ENCODE measurements at places on chromosomes 3 and 15.

- no peak for DNase-seq
Measured at GRCh38 chr3:108099679-108100428, 9.0 kb upstream of the CD47 start.

DNA sequence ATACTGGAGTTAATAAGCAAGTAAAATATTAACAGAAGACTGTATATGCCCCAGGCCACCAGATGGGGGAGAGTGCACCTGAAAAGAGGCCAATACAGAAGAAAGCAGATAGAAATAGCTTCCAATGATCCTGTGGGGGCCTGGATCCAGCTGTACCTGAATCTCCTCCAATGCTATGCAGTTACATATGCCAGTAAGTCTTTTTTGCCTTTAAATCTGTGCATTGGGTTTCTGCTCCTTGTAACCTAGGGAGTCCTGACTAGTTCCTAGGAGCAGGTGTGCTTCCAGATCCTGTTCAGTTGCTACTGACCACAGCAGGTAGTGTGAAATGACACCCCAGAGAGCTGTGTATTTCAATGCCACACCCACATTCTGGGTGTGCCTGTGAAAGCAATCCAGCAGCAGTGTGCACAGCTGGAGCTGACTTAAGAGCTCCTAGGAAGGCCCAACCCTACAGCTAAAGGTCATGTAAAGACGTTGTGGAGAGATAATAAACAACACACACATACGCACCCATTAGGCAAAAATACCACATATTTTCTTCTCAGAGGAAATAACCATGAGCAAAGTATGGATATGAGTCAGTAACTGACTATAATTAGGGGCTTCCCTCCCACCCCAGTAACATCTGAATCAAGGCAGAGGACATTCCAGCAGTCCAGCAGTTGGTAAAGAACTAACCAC lies 62.2 kb upstream of the AKAP13 start:
- peak; percentile 98 for DNase-seq

- peak; percentile 99 for DNase-seq
Measured at GRCh38 chr3:12193485-12194165, 34.9 kb upstream of the TIMP4 start.

- DNase-seq, result no peak
Measured at GRCh38 chr3:173513123-173513522, 115.6 kb downstream of the NLGN1 start.

DNA sequence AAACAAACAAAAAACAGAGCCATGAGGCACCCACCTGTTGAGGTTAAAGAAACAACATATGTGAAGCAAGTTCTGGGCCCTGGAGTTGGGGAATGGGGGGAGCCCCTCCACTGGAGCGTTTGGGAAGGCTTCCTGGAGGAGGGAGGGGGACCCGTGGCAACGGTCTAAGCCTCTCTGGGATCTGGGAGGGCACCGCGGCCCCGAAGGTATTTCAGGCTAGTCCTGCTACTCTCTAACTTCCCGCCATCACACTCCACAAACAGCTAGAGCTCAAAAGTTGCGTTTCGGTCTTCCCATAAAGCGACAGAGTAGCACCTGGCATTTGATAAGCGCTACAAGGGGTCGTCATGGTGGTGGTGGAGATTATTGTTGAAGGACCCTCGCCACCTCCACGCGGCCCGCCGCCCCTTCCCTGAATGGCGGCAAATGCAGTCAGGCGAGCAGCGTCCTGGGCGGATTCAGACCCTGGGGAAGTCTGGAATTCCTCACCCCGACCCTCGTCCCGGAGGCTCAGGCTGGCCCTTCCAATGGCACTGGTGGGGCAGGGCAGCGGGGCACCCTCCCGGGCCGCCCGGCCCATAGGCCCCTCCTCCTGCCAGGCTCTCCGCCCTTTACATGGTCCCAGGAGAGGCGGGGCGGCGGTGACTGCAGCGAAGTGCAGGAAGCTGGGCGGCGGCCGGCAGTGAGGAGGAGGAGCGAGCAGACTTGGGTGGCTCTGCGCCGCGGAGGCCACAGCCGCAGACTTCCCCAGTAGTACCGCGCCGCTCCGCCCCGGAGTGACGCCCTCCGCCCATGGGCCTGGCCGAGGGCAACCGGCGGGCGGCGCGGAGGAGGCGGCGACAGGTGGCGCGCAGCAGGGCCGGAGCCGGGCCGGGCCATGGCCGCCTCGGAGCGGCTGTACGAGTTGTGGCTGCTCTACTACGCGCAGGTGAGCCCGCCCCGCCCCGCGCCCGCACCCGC lies at the start of gene NBEAL2:
NBEAL2 (plus strand) TSS at position 682 of the 960 bp plus-strand sequence; CDS start at position 878, 196 bp downstream.
- peak; percentile 89 for DNase-seq

Data from choroid plexus epithelial cell (primary cell).